ENCODE measurements at places on chromosomes 7 and 10. TPM values are rescaled to one million over a fixed set of nuclear protein-coding genes. Genes with fewer than 3 reads are reported as not detected.

DNA sequence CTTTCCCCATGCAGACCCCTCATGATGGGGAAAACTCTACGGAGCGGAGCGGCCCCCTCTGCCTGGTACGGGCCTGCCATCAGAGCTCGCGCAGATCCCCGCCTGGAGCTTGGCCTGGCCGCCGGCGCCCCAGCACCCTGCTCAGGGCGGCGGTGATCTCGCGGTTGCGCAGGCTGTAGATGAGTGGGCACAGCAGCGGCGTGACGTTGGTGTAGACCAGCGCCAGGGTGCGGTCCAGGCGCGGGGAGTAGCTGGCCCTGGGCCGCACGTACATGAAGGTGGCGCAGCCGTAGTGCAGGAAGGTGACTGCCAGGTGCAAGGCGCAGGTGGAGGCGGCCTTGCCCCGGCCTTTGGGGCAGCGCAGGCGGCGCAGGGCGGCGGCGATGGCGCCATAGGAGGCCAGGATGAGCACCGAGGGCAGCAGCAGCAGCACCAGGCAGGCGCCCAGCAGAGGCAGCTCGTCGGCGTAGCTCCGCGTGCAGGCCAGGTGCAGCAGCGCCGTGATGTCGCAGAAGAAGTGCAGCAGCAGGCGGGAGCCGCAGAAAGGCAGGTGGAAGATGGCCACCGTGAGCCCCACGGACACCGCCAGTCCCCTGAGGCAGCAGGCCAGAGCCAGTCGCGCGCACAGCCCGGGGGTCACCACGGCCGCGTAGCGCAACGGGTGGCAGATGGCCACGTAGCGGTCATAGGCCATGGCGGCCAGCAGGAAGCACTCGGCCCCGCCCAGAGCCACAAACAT is 33.4 kb downstream of the TAS2R41 start:
- DNase-seq: no peak

- peak; percentile 62 for DNase-seq
Observed at GRCh38 chr10:121357401-121357800, 240.8 kb downstream of the FGFR2 start.

RPEL1 gene
- total RNA-seq: 0.25 TPM

FAM241B gene
- total RNA-seq: 2.3 TPM

Measured in renal cortical epithelial cell (primary cell).